ENCODE measurements at places on chromosomes 2 and 18.

DNA sequence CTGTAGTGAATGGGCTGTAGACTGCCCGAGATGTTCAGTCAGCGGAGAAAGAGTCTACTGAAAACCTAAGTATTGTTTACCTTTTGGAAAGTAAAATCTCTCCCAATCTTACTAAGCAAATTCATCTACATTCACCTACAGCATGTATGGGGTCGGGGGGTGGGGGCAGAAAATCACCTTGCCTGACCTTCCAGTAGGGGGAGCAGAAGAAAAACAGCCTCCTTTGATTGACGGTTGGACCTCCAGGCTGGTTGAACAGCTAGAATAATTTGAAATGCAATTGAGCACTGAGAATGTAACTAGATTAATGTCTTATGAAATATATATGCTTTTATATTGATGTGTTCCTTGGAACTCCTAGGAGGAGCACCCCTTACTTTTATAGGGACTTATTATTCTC, 10.0 kb downstream of the LRATD1 start:
- DNase-seq, result no peak

GRCh38 chr2:278927-279320, 9.0 kb downstream of the ALKAL2 start:
- DNase-seq, result no peak

- DNase-seq, result no peak
Observed at GRCh38 chr2:199757233-199757870, 93.6 kb downstream of the FTCDNL1 start.

DNA sequence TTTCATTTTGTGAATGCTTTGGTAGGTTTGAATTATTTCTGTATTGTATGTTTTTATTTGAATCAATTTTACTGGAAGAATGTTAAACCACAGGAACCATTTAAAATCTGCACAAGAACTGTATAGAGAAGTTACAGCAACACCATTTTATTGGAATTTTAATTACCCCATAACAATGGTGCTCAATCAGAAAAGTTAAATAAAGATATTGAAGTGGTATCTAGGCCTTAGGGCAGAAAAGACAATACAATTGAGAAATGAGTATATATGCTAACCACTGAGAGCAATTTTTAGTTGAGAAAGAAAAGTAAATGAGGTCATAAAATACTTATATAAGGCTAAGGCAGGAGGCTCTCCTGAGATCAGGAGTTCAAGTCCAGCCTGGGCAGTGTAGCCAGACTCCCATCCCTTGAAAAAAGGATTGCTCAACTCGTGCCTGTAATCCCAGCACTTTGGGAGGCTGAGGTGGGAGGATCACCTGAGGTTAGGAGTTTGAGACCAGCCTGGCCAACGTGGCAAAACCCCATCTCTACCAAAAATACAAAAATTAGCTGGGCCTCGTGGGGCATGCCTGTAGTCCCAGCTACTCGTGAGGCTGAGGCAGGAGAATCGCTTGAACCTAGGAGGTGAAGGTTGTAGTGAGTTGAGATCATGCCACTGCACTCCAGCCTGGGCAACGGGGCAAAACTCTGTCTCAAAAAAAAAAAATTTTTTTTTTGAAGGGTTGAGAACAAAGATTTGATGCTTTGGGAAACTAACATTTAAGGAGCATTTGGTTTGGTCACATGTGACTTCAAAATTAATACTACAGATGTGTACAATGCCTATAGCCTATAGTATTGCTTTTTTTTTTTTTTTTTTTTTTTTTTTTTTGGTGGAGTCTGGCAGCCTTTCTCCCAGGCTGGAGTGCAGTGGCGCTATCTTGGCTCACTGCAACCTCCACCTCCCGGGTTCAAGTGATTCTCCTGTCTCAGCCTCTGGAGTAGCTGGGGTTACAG, 212.9 kb upstream of the STON1 start:
- no peak for DNase-seq

- DNase-seq, result no peak
Observed at GRCh38 chr2:139034064-139034463, 253.9 kb upstream of the NXPH2 start.

DNA sequence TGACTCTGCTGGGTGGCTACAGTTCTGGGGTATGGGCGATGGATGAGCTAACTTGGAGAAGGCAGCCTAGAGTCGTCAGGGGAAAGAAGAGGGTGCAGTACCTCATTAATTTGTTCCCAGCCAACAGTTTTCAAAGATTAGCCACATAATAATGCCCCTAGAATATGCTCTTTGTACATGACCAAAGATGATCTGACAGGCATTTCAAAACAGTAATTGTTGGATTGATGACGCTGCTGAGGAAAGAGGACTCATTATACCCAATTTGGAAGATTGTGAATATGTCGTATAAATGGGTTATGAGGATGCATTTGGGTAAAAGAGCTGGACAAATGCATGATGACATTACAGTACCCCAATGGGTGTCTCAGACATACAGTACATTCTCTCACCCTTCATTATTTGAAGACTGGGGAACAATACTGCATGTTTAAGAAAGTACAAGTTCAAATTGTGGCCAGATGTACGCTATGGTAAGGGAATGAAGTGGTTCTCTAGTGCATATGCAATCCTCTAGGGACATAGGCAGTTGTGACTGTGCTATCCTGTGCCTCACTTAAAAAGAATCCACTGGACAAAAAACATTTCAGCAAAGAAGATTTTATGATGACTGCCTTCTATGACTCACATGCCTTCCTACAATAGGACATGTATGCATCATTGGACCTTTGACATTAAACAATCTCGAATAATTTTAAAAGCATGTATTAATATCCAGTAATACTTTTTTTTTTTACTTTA, 233.2 kb downstream of the CNTNAP5 start:
- peak; percentile 42 for DNase-seq

DNA sequence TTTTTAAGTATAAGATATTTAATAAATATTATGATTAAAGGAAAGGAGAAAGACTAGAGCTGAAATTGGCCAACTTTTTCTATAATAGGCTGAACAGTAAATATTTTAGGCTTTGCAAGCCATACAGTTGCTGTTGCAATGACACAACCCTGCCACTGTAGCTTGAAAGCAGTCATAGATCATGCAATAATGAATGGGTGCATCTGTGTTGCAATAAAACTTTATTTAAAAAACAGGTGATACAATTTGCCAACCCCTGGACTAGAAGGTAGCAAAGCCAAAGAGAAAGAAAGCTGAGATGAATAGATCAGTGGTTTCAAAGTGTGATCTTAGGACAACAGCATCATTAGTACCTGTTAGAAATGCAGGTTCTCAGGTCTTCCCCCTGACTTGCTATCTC, 219.1 kb downstream of the SETBP1 start:
- DNase-seq, result no peak

DNA sequence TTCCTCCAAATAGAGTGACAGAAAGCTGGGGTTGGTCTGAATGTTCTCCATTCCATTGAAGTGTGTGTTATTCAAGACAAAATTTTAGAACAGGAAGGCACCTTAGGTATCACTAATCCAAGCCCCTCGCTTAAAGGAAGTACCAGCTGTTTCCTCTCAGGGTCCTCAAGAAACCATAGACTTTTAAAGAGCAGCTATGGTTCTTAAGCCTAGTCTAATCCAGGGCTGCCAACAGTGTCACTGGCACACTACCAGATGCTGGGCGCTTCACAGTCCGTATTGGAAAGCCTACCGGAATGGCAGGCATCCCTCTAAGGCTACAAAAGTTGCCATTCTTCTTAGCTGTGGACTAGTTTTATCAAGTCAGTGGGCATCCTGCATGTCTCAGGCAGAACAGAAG, 1.9 kb downstream of the NEMP2 start:
- no peak for DNase-seq

DNA sequence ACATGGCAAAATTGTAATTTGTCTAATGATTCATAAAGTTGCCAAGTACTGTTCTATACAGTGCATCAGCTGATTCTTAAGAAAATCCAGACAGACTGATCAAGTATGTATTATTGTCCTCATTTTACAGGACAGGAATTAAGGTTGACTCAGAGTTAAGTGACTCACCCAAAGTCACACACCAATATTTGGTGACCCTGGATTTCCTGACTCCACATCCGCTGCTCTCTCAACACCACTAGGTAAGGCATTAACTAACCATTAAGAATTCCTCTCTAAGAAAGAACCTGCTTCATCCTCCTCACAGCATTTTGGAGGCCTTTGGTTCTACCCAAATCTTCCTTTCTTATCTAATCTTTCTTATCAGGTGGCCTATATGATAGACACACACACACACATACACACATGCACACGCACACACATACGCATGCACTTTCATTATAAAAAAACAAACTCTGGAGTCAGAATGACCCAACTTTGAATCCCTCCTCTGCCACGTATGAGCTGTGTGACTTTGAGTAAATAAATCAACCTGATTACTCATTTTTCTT, 150.8 kb downstream of the ANKRD44 start:
- no peak for DNase-seq

DNA sequence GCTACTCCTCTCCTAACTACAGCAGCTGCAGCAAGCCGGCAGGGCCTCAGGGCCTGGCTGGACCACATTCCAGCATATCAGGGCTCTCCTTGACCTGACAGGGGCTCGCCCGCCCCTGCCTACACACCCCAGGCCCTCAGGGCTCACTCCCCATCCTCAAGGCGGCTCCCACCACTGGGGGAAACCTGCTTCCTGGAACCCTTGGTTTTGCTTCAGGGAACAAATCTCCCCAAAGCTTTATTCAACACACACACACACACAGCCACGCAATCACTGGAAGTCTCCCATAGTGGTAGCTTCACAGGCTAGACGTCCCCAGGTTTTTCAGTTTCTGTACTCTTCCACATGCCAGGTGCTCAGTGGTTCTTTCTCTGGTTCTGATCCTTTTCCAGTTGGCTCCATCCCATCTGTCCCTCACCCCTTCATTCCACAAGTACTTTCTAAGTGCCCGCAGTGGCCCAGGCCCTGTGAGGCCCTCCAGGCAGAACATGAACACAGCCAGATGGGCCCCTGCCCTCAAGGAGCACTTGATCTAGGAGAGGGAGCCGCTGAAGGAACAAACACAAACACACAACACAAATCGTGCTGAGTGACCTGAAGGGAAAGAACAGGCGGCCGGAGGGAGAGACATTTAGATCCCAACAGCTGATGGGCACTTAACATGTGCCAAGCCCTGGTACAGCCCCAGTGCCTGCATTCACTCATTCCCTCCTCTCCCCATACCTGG, 51.1 kb downstream of the TNS1 start:
- no peak for DNase-seq

DNA sequence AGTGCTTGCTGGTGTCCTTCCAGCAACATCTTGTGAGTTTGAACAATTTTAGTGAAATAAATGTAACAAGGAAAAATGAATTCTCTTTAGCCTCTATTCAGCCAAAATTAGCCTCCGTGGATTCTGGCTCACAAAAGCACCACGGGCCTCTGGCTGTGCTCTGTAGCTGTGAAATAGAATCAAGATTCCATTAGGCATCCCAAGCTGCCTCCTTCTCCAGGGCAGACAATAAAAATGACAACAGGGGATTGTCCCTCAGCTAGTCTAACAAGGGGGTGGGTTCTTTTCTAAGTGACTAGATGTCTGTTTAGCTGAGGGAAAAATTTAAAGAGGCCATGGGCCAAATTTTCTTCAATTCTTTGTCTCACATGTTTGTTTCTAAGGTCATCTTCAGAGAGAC, 254.7 kb upstream of the FIGN start:
- peak; percentile 43 for DNase-seq

DNA sequence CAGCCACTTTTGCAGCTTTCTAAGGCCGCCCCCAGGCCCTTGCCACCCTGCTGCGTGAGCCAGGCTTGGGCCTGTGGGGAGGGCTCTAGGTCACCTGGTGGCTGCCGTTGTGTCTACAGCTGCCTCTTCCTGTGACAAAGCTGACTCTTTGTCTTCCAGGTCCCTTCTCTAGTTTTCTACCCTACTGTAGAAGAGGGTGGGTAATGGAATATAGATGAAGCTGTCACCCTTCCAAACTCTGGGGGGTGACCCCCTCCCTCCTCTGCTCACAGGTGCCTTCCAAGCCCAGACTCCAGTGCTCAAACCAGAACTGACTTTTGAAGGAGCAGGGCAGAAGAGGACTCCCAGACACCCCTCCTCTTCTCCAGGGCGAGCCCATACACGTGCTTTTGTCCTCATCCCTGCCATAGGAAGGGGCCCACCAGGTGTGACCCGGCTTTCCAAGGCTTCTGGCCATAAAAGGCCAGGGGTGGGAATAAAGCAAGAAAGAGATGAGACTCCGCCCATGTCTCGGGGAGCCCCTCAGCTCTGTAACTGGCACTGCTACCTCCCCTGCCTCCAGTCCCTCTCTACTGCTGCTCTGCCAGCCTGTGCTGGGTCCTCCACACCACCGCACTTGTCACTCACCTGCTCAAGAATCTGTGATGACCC, 17.9 kb upstream of the SDC1 start:
- no peak for DNase-seq

All from retina (tissue), 1 donor.